ENCODE measurements at places on chromosomes 2 and 18.

GRCh38 chr2:144443837-144444817, 75.8 kb downstream of the ZEB2 start:
- DNase-seq, result no peak

DNA sequence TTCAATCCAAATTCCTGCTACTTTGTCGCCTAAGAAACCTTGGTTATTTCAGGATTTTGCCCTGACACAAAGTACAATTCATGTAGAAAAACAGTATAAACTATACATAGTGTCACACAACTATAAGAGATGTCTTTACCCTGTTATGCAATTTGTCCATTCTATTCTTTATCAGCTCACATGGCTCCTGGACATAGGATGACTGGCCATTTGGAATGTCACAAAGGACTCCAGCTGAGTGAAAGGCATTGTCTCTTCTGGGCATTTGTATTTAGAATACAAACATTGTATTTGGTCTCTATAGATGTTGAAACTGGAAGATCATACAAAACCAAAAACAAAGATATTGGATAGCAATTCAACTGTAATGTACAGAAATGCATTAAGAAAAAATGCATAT, 944.6 kb upstream of the LRRTM1 start:
- no peak for DNase-seq

DNA sequence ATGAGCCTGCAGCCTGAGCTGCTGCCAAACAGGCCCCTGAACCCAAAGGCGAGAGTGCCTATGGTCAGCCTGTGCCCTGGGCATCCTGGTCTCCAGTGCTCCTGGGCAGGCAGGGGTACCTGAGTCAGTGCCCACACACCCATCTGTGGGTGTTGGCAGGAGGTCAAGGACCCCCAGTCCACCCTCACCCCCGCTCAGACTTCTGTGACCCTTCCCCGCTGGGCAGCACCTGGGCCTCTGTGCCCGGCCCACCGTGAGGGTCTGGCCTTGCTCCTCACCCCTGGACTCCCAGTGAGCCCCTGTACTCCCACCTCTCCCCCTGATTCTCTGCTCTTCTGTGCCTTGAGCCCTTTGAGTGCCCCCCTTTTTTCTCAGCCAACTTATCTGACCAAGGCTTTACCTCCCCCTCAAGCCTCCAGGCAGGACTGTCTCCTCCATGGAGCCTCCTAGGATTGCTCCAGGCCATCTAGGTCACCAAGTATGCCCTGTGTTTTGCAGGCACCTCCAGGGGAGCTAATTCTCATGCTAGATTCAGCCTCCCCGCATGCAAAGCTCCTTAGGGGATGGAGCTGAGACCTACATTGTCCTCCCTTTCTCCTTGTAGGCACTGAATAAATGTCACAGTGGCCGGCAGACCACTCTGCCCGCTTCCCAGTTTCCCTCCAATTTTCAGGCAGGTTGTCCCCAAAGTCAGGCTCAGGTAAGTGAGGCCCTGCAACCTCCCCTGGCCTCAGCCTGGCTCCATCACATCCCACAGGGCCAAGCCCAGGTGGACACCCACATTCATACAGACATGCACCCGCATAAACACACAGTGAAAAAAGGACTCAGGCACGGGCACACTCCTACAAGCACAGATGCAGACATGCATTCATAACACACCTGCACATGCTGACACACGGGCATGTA, 21.9 kb upstream of the PTMA start:
- no peak for DNase-seq

DNA sequence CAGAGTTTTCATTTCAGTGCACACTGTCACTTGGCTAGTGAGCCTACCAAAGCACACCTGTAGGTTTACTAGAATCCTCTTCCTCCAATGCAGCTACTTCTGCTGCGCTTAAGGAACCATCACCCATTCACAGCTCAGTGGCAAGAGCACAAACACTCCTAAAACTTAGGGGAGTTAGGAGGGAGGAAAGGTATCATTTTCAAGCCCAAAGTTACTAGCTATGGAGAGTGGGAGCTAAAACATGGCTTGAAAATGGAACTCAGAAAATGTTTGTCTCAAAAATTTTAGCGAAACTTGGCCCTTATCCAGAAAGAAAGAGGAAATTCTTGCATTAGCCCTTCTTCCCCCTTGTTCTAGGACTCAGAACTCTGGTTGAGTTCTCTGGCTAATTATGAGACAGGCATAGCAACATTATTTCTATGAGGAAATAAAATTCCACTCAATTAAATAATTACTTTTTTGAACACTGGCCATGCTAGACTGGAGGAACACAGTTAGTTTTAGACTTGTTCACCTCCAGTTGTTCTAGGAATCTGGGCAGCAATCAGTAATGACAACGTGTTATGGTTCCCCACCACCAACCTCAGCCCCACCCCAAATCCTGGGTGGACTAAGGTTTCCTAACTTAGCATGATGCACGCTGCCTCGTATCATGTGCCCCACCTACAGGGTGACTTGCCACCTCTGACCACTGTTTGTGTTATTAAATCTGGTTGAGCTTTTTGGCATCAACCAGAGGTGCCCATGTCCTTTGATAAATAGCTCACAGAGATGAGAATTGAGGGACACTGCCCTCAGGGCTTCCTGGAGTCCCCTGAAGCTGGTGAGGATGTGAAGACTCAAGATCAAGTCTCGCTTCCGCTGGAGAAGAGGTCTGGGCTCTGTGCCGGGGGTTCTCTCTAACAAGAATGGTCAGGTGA, 32.8 kb downstream of the LPIN2 start:
- no peak for DNase-seq

GRCh38 chr2:234719116-234719716, 222.3 kb upstream of the ARL4C start:
- DNase-seq, result no peak

DNA sequence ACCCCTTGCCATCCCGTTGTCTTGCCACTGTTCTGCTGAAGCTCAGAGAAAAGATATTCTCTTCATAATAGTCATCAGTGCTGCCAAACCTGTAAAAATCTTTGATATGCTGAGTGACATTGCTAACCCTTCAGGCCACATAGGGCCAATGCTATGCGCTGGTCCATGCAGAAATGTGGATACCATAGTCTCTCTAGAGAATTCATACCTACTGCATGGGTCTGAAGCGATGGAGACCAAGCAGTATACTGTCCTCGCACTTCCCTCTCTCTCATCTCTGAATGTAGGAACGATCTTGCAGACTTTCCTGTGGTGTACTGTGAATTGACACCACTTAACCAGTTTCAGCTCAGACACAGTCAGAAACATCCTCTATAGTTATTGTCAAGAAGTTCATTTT, 17.9 kb upstream of the ANKRD44 start:
- no peak for DNase-seq

Data from stimulated activated CD4-positive, alpha-beta T cell treated with anti-CD3 and anti-CD28 coated beads, Interleukin-12 subunit alpha, Interleukin-12 subunit beta, amount 100 ng/mL, for 4 hours (primary cell).